ENCODE measurements at places on chromosomes 4 and X. TPM values are rescaled to one million over a fixed set of nuclear protein-coding genes. Genes with fewer than 3 reads are reported as not detected.

The SMARCA1 gene
- 0.72 TPM for total RNA-seq

The GPRASP1 gene
- total RNA-seq = 75.8 TPM

The PCDH19 gene
- not detected for total RNA-seq

The CLDN34 gene
- total RNA-seq = not detected

The CASP6 gene
- 9.3 TPM for total RNA-seq

The FAM47E gene
- not detected for total RNA-seq

The ADGRG4 gene
- total RNA-seq = not detected

The CT83 gene
- total RNA-seq = not detected

The SPATA18 gene
- not detected for total RNA-seq

The NSUN7 gene
- not detected for total RNA-seq

The ZGRF1 gene
- 25.1 TPM for total RNA-seq

The F8A1 gene
- total RNA-seq = 47.8 TPM

The TIGD2 gene
- total RNA-seq = 3.2 TPM

The VEGFC gene
- not detected for total RNA-seq

The CXorf49 gene
- not detected for total RNA-seq

The FDCSP gene
- not detected for total RNA-seq

The SCFD2 gene
- total RNA-seq = 28.0 TPM

The HHIP gene
- total RNA-seq = 0.19 TPM

The F9 gene
- not detected for total RNA-seq

Data from naive thymus-derived CD4-positive, alpha-beta T cell (primary cell).